Activated naive CD4-positive, alpha-beta T cell (primary cell): ENCODE measurements at places on chromosomes 1 and 21.

GRCh38 chr1:202565890-202566602 lies 144.2 kb downstream of the SYT2 start:
- DNase-seq = no peak

- DNase-seq = no peak
Observed at GRCh38 chr1:67816506-67816905, 16.8 kb downstream of the GNG12 start.

DNA sequence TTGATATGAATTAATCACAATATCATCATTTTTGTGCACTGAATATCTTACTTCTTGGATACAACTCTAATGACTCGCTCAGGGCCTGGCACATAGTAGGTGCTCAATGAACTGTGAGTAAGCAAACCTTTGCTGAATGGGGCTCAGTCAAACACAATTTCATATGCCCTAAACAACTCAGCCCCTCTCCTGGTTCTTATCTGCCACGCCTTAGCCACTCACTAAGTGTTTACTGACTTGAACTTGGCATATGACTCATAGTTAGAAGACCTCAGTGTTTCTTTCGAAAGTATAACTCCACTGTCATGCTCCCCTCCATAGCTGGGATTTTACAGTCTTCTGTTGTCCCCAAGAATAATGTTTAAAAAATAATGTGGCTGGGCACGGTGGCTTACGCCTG lies 4.8 kb upstream of the IFNLR1 start:
- no peak for DNase-seq

- no peak for DNase-seq
Observed at GRCh38 chr1:232382671-232383070, 247.3 kb downstream of the SIPA1L2 start.
